ENCODE measurements at places on chromosomes 1 and 21. TPM values are rescaled to one million over a fixed set of nuclear protein-coding genes. Genes with fewer than 3 reads are reported as not detected.

GRCh38 chr1:27521336-27521831 is 31.4 kb upstream of the WASF2 start:
- no peak for DNase-seq

The OR2L13 gene
- total RNA-seq = not detected

The CCDC190 gene
- total RNA-seq = not detected

DNA sequence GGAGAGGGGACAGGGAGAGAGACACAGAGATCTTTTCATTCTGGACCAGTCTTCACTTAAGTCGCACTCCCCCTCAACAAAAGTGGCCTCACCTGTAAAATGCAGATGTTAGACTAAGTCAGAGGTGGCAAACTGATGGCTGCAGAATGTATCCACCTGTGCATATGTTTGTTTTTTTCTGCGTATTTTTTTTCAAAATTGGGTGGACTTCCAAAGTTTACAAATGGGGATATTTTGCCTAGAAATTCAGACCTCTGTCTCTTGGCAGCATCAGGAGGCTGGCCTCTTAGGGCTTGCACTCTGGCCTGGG is 525.0 kb downstream of the MATN1 start:
- DNase-seq = no peak

GRCh38 chr21:24829397-24829796 is 777.9 kb downstream of the MRPL39 start:
- DNase-seq = no peak

GRCh38 chr1:208654241-208654640 is 410.1 kb upstream of the PLXNA2 start:
- DNase-seq = peak; percentile 60

GRCh38 chr1:26697978-26698849 is 2.4 kb downstream of the ARID1A start:
- DNase-seq = peak; percentile 96

The LAMB3 gene
- total RNA-seq = 1,162 TPM

DNA sequence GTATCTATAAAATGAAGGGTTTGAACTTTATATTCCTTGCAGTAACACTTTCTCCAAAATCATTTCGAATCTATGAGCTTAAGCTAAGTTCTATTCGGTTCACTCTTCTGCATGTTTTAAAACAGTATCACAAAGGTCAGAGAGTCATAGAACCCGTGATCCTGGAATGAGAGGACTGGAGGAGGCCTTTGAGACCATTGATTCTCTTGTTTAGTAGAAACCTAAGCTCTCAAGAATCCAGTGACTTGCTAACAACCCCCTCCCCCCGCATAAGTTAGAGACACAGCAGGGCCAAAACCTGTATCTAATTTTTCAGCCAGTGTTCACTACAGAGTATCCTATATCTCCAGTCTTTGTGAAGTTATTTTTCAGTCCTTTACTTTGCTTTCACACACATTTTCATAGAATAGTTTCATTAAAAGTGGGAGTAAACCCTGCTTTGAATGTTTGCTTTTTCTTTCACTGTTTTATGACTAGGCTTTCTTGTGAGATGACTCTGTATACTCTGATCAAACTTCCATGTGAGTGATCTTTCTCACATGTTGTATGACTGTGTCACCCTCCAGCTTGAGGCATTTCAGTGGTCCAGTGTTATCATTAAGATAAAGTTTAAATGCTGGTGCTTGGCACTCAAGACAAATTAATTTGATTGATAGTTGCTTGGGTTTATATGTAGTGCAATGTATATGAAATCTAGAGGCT is 275.4 kb upstream of the SGIP1 start:
- DNase-seq = no peak

The UMODL1 gene
- not detected for total RNA-seq

DNA sequence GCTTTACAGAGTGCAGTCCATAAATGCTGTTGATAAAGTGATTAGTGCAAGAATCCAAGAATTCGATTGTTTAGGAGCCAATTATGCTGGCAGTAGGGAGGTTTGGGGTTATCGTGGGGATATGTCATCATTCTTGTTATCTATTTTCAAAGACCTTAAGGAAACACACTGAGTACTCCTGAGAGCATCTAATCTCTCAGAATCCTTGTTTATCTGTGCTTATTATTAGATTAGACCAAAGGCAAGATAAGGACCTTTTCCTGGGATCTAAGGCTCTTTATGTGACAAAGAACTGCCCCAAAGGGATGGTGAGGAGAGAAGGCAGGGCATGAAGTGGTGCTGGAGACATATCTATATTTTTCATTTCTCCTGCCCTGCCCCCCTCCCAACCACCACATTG is 139.1 kb downstream of the TSEN15 start:
- no peak for DNase-seq

- no peak for DNase-seq
These were observed 373 bp downstream of the MTF1 start for GRCh38 chr1:37858931-37859506.

DNA sequence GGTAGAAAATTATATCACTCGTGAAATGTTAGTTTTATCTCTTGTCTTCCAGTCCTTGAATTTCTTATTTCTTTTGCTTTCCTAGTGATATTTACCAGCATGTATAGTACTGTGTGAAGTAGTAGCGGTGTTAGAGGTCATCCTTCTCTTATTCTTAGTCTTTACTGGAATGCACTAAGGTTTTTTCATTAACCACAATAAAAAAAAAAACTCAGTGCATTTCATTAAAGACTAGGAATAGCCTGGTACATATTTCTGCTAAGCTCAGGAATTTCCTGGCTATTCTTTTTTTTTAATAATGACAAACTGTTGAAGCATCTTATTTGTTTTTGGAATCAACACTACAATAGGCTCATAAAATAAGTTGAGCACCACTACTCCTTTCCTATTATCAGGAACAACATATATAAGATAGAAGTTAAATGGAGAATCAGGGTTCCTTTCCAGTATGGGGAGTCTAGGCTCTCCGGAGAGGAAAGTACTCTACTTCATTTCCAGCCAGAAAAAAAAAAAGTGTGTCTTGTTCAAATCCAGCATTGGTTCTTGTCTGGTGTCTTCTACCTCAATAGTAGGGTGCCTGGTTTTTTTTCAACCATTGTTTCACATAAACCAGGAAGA is 60.0 kb downstream of the TNFSF18 start:
- DNase-seq = peak; percentile 43

DNA sequence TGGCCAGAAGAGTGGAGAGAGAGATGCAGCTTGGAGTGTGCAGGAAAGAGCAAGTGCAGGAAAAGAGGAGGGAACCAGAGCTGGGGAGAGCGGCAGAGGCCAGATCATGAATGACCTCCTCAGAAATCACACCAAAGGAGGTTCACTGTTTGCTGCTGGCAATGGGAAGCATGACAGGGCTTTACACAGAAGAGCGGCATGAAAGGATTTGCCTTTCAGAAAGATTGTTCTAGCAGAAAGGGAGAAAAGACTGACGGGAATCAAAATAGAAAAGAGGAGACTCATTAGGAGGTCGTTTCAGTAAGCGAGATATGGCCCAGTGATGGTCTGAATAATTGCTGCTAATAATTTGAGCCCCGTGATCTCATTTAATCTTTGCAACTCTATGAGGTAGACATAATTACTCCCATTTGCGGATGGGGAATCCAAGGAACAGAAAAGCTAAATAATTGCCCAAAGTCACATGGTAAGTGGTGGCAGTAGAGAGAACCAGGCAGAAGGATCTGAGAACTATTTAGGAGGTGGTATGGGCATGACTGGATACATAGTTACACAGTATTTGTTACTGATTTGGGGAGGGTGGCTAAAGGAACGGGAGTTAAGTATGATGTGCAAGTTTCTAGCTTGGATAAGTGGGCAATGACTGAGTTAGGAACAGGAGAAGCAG is 12.5 kb upstream of the HNRNPR start:
- no peak for DNase-seq

DNA sequence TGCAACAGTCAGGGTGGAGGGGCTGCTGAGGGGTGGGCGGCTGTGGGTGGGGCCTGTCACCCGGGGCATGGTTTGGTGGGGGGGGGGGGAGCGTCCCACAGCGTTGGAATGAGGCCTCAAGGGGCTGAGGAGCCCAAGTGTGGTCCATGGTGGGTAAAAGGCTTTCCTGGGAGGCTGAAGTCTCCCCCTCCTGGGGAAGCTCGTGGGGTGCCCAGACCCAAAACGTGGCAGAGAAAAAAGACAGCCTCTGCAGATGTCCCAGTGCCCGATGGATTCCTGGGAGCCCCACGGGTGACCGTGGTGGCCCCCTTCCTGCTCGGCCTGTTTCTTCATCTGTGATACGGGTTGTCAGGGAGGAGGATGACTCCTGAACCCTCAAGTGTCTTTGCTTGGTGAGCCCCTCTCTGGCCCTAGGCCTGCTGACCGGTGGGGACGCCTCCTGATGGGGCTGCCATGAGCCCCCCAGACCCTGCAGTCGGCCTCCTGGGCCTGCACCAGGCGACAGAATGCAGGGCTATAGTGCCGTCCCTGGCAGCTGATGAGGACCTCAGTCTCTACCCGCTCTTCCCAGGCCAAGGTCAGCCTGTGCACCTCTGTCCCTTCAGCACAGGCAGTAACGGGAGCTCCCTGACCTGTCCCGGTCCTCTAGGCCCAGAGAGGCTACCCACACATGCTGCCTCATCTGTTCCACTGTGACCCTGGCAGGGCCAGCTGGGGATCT is 1.1 kb downstream of the OBSCN start:
- no peak for DNase-seq

Data from bronchial epithelial cell (primary cell).